ENCODE measurements at places on chromosomes 2 and 18. TPM values are rescaled to one million over a fixed set of nuclear protein-coding genes. Genes with fewer than 3 reads are reported as not detected.

- H3K4me3 ChIP-seq, result no peak overlapping the region
- H3K36me3 ChIP-seq, result no peaks in the 10 kb centered on the region
- no peak for DNase-seq
- no peaks in the 10 kb centered on the region for H3K27me3 ChIP-seq
- no peaks in the 10 kb centered on the region for H3K4me1 ChIP-seq
Measured at GRCh38 chr18:31563778-31564177, 27.9 kb upstream of the TTR start.

- no peak for DNase-seq
- no peak overlapping the region for H3K27ac ChIP-seq
- no peaks in the 10 kb centered on the region for H3K4me1 ChIP-seq
- H3K4me3 ChIP-seq, result no peak overlapping the region
Measured at GRCh38 chr2:160538559-160539355, 45.1 kb upstream of the RBMS1 start.

- no peaks in the 10 kb centered on the region for H3K36me3 ChIP-seq
- H3K4me1 ChIP-seq, result peaks cover 3% of the 10 kb centered on the region
- no peaks in the 10 kb centered on the region for H3K27me3 ChIP-seq
- H3K27ac ChIP-seq, result no peak overlapping the region
- no peak overlapping the region for H3K4me3 ChIP-seq
- no peak for DNase-seq
Measured at GRCh38 chr18:55250768-55251173, 291.5 kb upstream of the CCDC68 start.

DNA sequence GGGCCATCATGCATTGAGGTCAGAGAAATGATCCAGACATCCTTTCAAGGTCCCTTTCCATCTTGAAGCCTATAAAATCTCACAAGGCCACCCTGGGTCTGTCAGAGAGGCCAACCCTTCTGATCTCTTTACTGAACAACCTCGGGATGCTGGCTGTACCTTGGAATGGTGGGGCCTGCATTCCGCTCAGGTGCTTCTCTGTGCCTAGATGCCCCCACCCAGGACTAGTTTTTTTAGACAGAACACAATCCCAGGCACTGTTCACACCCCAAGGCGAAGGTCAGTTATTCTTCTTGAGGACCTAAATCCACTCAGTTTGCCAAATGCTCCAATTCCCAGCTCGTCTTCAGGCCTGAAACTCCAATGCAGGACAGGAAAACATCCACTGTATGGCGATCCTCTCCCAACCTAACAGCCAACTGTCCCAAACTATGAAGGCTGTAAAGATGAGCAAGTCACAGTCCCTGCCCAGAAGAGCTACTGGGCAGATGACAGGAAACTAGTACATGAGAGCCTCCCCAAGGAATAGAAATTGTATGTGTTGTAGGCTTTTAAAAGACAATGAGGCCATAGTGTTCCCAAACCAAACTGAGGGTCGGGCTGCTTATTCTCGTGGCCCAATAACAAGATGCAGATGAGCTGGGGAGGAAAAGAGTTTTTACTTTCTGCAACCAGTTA lies 154.4 kb upstream of the ACAA2 start:
- peak overlapping the region; percentile 77 for H3K27ac ChIP-seq
- no peaks in the 10 kb centered on the region for H3K36me3 ChIP-seq
- no peak overlapping the region for H3K4me3 ChIP-seq
- no peaks in the 10 kb centered on the region for H3K27me3 ChIP-seq

- H3K27me3 ChIP-seq, result no peaks in the 10 kb centered on the region
- H3K4me3 ChIP-seq, result no peak overlapping the region
- H3K4me1 ChIP-seq, result peaks cover 15% of the 10 kb centered on the region
- no peaks in the 10 kb centered on the region for H3K36me3 ChIP-seq
- DNase-seq, result no peak
- peak overlapping the region; percentile 78 for H3K27ac ChIP-seq
Measured at GRCh38 chr2:43293744-43294695, 67.6 kb upstream of the ZFP36L2 start.

DNA sequence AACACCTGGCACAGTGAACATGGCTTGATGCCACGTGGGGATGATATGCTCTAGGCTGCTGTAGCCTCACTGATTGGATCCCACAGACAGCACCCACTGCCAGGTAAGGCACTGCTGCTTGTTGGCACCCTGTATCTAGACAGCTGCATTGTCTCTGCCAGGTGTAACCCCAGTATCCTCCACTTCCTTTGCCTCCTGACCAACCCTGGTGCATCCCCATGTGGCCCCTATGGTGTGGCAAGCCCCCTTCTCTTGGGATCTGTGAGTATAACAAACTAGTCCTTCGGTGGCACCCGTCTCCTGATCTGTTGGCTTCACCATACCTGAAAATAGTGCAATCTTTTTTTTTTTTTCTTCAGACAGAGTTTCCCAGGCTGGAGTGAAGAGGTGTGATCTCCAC lies 11.1 kb downstream of the TEX51 start:
- H3K4me1 ChIP-seq, result no peaks in the 10 kb centered on the region
- H3K27me3 ChIP-seq, result no peaks in the 10 kb centered on the region
- DNase-seq, result no peak
- H3K4me3 ChIP-seq, result no peak overlapping the region
- no peak overlapping the region for H3K27ac ChIP-seq

- no peak overlapping the region for H3K27ac ChIP-seq
- no peak overlapping the region for H3K4me3 ChIP-seq
- DNase-seq, result no peak
- no peaks in the 10 kb centered on the region for H3K27me3 ChIP-seq
Measured at GRCh38 chr2:33891616-33892015, 292.5 kb upstream of the FAM98A start.

GRCh38 chr2:196166876-196167275 lies 4.5 kb downstream of the STK17B start:
- H3K36me3 ChIP-seq, result no peaks in the 10 kb centered on the region
- no peaks in the 10 kb centered on the region for H3K4me1 ChIP-seq
- peak overlapping the region; percentile 95 for H3K27ac ChIP-seq
- H3K27me3 ChIP-seq, result no peaks in the 10 kb centered on the region
- H3K4me3 ChIP-seq, result peak overlapping the region; percentile 87

- no peaks in the 10 kb centered on the region for H3K27me3 ChIP-seq
- H3K4me3 ChIP-seq, result no peak overlapping the region
- H3K27ac ChIP-seq, result no peak overlapping the region
- no peaks in the 10 kb centered on the region for H3K36me3 ChIP-seq
- H3K4me1 ChIP-seq, result no peaks in the 10 kb centered on the region
- no peak for DNase-seq
Measured at GRCh38 chr2:68091439-68092034, 28.7 kb upstream of the C1D start.

DNA sequence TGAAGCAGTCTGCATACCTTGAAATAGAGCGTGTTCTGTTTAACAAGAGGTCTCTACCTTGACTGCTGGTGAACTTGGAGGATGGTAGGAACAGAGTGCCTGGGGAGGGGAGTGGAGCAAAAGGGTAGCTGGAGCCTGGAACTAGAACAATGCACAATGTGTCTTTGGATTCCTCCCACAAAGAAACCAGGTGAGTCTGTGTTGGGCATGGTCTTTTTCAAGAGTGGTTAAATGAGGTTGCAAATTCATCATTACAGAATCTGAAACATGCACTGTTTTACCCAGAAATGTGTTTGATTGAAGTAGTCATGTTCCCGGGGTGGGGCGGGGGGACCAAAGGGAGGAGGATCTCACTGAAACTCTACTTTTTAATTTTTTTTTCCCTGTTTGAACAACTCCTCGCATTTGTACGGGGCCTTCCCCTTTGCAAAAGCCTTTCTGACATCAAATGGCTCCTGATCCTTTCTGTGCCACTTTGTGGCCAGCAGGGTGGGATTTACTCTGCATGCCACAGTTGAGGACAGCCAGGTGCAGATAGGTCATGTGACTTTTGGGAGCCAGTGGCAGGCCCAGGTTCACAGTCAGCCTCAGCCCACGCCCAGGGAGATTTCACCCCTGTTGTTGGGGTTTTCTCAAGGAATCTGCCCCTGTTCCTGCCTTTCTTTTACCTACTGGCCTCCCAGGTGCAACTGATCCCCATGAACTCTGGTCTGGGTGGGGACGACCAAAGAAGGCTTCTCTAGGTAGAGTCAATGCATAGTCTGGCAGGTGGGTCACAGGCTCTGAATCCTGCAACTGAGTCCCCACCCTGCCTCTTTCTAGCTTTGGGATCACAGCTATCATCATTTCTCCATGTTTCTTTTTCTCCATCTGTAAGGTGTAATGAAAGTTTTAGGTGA lies 28.2 kb downstream of the MYCN start:
- H3K4me1 ChIP-seq, result no peaks in the 10 kb centered on the region
- H3K36me3 ChIP-seq, result no peaks in the 10 kb centered on the region
- H3K4me3 ChIP-seq, result no peak overlapping the region

GRCh38 chr2:37219046-37219445 lies 12.3 kb downstream of the CEBPZ start:
- H3K4me3 ChIP-seq, result no peak overlapping the region
- no peak overlapping the region for H3K27ac ChIP-seq
- no peaks in the 10 kb centered on the region for H3K36me3 ChIP-seq

- no peaks in the 10 kb centered on the region for H3K4me1 ChIP-seq
- H3K4me3 ChIP-seq, result no peak overlapping the region
- no peaks in the 10 kb centered on the region for H3K36me3 ChIP-seq
- DNase-seq, result no peak
- no peaks in the 10 kb centered on the region for H3K27me3 ChIP-seq
- H3K27ac ChIP-seq, result no peak overlapping the region
Measured at GRCh38 chr2:37550190-37550589, 121.3 kb downstream of the CDC42EP3 start.

- H3K4me1 ChIP-seq, result peaks cover 7% of the 10 kb centered on the region
- no peak overlapping the region for H3K4me3 ChIP-seq
- H3K27ac ChIP-seq, result no peak overlapping the region
- H3K36me3 ChIP-seq, result no peaks in the 10 kb centered on the region
- peaks cover 98% of the 10 kb centered on the region for H3K27me3 ChIP-seq
Measured at GRCh38 chr18:59275406-59275949, 2.2 kb upstream of the RAX start.

- no peak overlapping the region for H3K27ac ChIP-seq
- DNase-seq, result no peak
- H3K27me3 ChIP-seq, result no peaks in the 10 kb centered on the region
- no peaks in the 10 kb centered on the region for H3K36me3 ChIP-seq
- H3K4me1 ChIP-seq, result no peaks in the 10 kb centered on the region
Measured at GRCh38 chr2:196823750-196824522, 14.8 kb upstream of the C2orf66 start.

GRCh38 chr18:45939236-45939635 lies 27.9 kb downstream of the EPG5 start:
- H3K4me3 ChIP-seq, result no peak overlapping the region
- H3K27me3 ChIP-seq, result no peaks in the 10 kb centered on the region
- no peak overlapping the region for H3K27ac ChIP-seq

GRCh38 chr2:103284750-103285149 lies 522.9 kb downstream of the TMEM182 start:
- no peak overlapping the region for H3K27ac ChIP-seq
- no peaks in the 10 kb centered on the region for H3K4me1 ChIP-seq
- DNase-seq, result no peak

- no peak overlapping the region for H3K4me3 ChIP-seq
- no peaks in the 10 kb centered on the region for H3K36me3 ChIP-seq
- DNase-seq, result no peak
- no peaks in the 10 kb centered on the region for H3K27me3 ChIP-seq
- no peaks in the 10 kb centered on the region for H3K4me1 ChIP-seq
Measured at GRCh38 chr2:62884514-62884913, 166.1 kb upstream of the OTX1 start.

GRCh38 chr2:162706770-162707169 lies 131.8 kb downstream of the KCNH7 start:
- no peak for DNase-seq
- H3K36me3 ChIP-seq, result no peaks in the 10 kb centered on the region
- H3K4me1 ChIP-seq, result peaks cover 17% of the 10 kb centered on the region
- no peak overlapping the region for H3K27ac ChIP-seq

- H3K27me3 ChIP-seq, result no peaks in the 10 kb centered on the region
- H3K4me3 ChIP-seq, result no peak overlapping the region
Measured at GRCh38 chr2:60002183-60002867, 551.1 kb downstream of the BCL11A start.

DNA sequence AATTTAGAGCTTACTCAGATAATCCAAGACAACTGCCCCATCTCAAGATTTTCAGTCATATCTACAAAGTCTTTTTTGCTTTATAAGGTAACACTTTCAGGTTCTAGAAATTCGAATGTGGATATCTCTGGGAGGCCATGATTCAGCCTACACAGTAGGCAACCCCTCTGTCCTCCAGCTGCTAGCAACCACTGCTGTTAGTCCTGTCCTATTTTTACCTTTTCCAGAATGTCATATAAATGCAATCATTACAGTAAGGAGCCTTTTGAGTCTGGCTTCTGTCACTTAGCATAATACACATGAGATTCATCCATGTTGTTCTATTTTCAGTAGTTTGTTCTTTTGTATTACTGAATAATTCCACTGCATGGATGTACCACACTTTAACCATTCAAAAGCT lies 28.5 kb upstream of the MARCHF7 start:
- no peaks in the 10 kb centered on the region for H3K4me1 ChIP-seq
- no peak overlapping the region for H3K27ac ChIP-seq
- no peaks in the 10 kb centered on the region for H3K36me3 ChIP-seq
- DNase-seq, result no peak

DNA sequence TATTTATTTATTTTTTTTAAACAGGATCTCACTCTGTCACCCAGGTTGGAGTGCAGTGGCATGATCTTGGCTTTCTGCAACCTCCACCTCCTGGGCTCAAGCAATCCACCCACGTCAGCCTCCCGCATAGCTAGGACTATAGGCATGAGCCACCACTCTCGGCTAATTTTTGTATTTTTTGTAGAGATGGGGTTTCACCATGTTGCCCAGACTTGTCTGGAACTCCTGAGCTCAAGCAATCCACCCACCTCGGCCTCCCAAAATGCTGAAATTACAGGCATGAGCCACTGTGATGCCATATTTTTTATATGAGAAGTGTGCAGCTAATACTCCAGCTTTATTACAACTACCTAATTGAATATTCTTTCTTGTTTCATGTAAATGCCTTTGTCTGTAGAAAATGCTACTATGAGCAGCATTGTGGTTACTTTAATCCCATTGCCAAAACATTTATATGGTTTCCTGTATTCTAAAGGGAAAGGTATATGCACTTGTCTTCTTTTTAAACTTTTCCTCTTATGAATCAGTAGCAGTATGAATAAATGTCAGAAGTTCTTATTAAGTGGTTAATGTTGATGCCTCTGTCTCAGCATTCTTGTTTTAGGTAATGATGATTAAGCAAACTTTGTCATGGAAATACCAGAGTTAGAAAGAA lies 9.5 kb upstream of the BCL2L11 start:
- no peak for DNase-seq
- H3K27ac ChIP-seq, result no peak overlapping the region
- no peaks in the 10 kb centered on the region for H3K36me3 ChIP-seq
- H3K4me3 ChIP-seq, result no peak overlapping the region

RAD51AP2 gene
- total RNA-seq, result not detected

SP5 gene
- total RNA-seq, result 2.2 TPM

TPO gene
- 3.0 TPM for total RNA-seq

UGT1A3 gene
- 2.6 TPM for total RNA-seq

TTC32 gene
- 3.4 TPM for total RNA-seq

HNMT gene
- total RNA-seq, result 45.0 TPM

LYG1 gene
- total RNA-seq, result not detected

ACMSD gene
- not detected for total RNA-seq

GPR45 gene
- total RNA-seq, result not detected

All from transverse colon (tissue), 4 donors.